ENCODE measurements at places on chromosomes 7 and 10.

DNA sequence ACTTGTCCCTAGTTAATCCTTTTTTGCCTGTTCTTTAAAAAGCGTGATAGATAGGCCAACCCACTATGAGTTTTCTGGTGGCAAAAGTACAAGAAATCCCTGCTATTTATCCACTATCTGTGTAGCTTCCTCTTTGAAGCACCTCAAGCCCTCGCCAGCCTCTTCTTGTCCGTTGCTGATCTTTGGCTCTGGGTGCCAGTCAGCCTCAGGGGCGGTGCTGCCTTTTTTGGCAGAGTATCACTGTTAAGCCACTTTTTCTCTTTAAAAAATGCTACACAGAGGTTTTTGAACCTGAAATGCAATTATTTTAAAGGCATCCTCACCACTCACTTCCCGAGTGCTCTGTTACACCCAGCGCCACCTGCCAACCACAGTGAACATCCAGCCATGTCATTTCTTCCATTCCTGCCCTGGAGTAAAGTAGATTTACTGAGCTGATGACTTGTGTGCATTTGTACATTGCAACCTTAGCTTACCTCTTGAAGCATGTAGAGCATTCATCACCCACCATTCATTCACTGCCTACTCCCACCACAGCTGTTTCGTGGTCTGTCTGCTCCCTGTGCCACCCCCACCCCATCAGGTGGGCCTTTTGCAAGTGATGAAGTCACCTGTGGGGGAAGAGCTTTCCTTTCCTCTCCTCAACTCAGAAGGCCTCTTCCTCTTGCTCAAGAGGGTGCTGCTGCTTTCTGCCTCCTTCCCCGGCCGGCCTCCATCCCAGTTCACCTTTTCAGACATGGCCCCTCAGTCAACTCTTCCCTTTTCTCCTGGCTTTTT, 414.2 kb upstream of the GALNT17 start:
- no peak for DNase-seq

- no peak for DNase-seq
Observed at GRCh38 chr7:115023219-115023618, 101.3 kb downstream of the MDFIC start.

- DNase-seq = no peak
Observed at GRCh38 chr10:127193125-127193524, 3.3 kb downstream of the INSYN2A start.

DNA sequence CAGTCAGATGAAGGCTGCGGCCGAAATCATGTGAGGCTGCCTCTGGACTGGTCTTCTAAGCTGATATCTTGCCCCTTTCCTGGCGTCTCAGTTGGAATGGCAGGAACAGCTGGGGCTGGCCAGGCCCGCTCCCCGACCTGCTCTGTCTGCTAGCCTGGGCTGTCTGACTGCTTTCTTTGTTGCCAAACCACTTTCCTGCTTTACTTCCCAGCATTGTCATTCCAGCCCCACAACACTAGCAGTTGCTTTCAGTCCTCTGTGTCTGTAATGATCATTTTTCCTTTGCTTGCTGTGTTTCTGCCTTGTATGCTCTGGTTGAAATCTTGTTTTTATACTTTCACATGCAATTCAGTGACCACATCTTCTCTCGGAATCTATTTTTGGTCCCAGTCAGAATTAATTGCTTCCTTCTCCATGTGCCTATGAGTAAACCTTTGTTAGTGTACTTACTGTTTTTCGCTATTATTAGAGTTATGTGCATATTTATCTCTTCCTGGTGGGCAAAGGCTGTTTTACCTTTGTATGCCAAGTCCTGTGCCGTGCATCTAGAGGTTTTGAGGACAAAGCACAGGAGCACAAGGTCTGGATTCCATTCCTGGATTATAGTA, 21.6 kb downstream of the PRPF18 start:
- DNase-seq = no peak

DNA sequence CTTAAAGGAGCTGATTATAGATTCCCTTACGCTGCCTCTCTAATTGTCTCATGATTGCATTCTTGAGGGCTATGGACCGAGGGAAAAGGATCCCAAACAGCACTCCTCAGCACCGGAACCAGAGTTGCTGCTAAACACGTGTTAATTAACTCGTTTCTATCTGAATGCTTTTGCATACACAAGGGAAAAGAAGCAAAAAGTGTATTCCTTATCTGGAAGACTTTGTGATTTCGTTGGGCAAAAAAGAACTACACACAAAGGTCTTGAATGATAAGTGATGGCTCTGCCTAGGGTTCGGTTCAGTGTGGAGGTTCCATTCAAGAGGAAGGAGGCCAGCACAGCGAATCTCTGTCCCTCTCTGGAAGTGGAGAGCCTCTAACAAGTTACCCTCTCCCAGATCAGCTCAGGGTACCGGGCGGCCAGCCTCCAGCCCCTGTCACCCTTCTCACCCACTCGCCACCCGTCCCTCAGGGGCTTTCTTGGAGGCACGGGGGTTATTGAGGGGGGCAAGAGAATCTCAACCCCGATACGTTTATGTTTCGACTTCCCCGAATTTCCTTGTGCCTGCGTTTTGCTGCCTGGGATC, 515 bp upstream of the SLC4A2 start:
- no peak for DNase-seq

DNA sequence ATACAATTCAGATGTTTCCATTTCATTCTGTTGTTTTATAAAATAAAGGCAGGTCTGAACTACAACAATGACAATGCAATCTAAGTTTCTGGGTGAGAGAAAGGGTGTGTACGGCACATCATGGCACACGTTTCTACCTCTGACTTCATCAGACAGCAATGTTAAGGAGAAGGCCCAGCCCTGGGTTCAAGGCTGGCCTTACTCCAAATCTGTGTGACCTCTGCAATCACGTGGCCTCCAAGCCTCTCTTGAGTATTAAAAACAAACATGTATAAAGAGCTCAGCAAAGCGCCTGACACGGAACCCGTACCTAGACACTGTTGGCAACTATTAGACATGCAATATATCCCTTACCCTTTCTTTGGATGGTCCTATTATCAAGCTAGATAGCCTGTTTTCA, 114.1 kb downstream of the LARP4B start:
- no peak for DNase-seq

- no peak for DNase-seq
Observed at GRCh38 chr7:43625453-43625852, 42.5 kb downstream of the STK17A start.

- no peak for DNase-seq
Observed at GRCh38 chr7:152522571-152523067, 86.8 kb upstream of the KMT2C start.

Data from stimulated activated CD4-positive, alpha-beta T cell treated with anti-CD3 and anti-CD28 coated beads, TNF-alpha, amount 100 ng/mL, for 24 hours (primary cell).